C1 segment of cervical spinal cord (tissue), 14 donors: ENCODE measurements at places on chromosomes 12 and 14.
A peak's percentile ranks its signal among the peaks of the same experiment; 100 is the strongest.

GRCh38 chr14:37063467-37064240 is 108.8 kb downstream of the SLC25A21 start:
- no peak for DNase-seq

DNA sequence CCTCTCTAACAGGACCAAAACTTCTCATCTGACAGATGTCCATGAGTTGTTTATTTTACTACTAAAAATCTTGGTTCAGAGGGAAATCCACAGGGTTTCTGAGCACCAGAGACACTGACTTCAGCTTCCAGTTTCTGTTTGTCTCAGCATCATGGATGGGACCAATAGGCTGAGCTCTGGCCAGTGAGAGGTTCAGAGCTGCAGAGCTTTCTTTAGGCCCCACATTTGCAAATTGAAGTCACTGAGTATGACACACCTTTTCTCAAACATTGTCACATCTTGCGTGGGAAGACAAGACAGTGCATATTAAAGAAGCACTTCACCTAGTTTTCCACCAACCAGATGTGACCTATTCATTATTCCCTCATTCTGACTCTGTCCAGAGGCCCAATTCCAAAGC is 45.2 kb downstream of the RDH12 start:
- DNase-seq: no peak

GRCh38 chr14:92362781-92363235 is 39.8 kb downstream of the SLC24A4 start:
- DNase-seq: peak; percentile 71

GRCh38 chr12:112480931-112481330 is 62.2 kb downstream of the PTPN11 start:
- DNase-seq: no peak

- no peak for DNase-seq
Observed at GRCh38 chr14:55838529-55839052, 258.6 kb downstream of the KTN1 start.

DNA sequence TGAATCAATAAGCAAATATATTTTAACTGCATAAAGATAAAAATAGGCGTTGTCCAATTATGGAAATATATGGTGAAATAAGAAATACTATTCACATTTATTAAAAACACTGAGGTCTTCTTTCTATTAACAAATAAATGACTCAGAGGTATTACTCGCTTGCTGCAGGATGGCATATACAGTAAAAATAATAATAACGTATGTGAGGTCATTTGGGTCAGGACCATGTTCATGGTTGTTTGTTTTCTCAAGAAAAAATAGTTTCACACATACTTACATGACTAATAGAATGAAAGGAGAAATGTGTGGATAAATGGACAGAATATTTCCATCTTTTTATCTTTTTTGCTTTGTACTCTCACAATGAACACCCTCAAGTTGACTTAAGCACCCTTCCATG is 46.5 kb upstream of the RTL1 start:
- no peak for DNase-seq

GRCh38 chr12:83128540-83128939 is 441.8 kb downstream of the TMTC2 start:
- no peak for DNase-seq

DNA sequence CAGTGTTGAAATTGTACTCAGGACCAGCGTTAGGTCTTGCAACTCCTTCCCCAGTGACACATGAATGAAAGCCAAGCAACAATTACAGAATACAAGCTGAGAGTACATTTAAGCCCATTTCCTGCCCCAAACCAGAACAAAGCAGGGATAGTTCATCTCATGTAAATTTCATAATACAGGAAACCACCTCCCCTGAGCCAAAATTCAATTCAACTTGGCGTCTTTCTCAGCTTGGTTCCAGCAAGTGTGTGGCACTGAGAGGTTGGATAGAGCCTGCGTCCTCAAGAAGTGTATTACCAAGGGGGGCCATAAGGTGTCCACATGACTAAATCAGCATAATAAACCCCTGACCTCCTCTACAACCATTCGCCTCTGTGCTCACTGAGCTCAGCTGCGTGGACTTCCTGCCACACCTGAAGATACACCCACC is 278.9 kb upstream of the CRY1 start:
- no peak for DNase-seq

DNA sequence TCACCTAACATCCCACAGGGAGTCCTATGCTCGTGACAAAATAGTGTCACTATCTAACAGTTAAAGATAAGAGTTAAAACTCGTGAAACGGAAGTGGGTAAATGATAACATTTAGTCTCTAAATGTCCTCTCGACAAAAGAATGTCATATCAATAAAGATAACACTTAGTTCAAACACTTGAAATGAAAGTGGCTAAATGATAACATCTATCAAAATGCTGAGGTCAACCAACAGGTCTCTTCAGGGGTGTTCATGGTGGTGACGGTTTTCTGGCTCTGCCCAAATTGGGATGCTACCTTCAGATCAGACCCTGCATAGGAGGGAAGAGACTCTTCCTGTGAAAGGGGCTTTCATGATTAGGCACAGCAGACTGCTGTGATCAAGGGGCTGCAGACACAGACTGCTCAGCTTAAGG is 22.1 kb downstream of the IL26 start:
- DNase-seq: no peak

GRCh38 chr14:49408187-49408933 is 177.8 kb downstream of the RPS29 start:
- DNase-seq: no peak

- no peak for DNase-seq
Observed at GRCh38 chr12:123928897-123929296, 43.7 kb downstream of the CCDC92 start.

DNA sequence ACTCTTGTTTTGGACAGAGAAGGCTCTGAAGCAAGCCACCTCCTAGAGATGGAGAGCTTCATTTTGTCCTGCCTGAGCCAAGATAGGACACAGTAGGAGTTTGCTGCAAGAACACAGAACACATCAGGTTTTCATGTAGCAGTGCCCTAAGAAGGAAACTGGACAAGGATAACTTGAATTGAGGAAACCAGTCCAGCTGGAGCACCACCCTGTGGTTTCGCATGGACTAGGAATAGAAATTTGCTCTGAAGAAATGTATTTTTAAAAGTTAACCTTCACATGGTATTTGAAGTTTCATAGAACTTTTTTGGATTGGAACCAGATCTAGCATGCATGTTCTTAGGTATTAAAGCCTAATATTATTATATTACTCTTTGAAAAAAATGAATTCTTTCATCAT is 68.8 kb downstream of the RERG start:
- no peak for DNase-seq

GRCh38 chr12:26374934-26375680 is 179.7 kb downstream of the SSPN start:
- DNase-seq: no peak

GRCh38 chr12:106953352-106954250 is 2.1 kb upstream of the TMEM263 start:
- DNase-seq: no peak

GRCh38 chr14:80313806-80314205 is 102.5 kb upstream of the DIO2 start:
- DNase-seq: no peak

DNA sequence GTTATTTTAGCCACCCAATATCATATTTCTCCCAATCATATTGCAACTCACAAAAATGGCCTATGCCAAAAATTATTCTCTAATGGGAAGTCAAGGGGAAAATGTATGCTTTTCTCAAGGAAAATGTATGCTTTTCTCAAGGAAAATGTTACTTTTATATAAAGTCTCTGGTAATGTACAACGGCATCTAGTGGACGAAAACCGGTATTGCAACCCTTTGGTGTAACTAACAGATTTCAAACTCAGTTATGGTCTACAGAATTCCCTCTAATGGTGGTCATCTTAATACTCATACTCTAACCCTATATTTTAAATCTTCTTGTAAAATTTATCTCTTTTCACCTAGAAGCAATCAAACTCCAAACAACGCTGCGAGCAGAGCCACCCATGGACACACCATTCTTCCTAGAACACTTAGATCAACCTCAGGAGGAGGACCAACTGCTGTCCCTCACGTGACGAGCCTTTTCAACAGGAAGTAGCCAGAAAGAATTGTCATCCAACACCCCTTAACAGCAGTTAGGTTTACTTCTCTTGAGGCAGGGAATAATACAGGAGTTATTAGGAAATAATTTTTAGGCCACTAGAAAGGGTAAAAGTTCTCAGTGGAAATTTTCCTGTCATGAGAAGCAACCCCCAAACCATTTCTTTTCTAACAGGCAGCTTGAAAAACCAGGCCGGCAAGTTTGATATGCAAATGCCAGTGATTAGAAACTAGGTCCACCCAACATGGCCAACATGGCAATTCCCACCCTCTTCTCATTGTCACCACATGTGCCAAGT is 20.1 kb downstream of the APOBEC1 start:
- DNase-seq: no peak

DNA sequence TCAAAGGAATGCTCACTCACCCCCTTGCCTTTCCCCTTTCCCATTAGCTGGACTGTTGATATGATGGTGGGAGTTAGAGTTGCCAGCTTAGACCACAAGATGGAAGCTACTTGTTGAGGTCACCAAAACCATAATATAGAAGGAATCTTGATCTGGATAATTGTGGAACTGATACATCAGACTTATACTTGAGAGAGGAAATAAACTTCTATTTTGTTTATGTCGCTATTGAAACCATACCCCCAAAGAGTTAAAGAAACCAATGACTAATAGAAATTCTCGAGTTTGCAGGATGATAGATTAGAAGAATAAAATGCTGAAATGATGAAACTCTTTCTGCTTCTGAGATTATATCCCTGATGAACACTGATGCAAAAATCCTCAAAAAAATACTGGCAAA is 37.9 kb downstream of the TDG start:
- no peak for DNase-seq

DNA sequence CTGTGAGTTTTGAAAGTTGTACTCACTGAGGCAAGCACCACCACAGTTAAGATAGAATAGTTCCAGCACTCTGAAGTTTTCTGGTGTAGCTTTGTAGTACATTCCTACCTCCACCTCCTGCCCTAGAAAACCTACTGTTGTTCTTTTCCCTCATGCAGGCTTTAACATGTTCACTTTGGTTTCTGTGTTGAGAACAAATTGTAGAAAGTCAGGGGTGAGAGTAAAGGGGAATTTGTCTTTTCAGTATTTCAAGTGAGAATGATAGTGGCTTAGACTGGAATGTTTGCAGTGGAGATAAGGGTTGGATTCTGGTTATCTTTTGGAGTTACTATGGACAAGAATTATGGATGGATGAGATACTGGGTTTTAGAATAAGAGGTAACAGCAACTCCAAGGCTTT is 67.2 kb downstream of the AEBP2 start:
- DNase-seq: no peak

DNA sequence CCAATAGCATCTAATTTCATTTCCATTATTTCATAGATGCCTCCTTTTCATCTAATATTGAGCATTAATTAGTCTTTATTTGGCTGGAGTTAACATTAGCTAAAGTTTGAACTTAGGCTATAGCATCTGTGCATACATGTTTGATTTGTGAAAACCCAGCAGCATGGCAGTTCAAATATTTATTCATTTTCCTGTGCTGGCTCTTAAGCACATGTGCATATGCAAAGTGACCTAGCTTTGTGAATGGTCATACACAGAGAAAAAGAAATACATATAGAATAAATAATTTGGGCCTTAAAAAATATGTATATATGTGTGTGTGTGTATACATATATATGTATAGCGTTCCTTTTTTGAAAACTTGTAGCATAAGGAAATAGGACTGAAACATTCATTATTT is 117.8 kb downstream of the HMGA2 start:
- no peak for DNase-seq

DNA sequence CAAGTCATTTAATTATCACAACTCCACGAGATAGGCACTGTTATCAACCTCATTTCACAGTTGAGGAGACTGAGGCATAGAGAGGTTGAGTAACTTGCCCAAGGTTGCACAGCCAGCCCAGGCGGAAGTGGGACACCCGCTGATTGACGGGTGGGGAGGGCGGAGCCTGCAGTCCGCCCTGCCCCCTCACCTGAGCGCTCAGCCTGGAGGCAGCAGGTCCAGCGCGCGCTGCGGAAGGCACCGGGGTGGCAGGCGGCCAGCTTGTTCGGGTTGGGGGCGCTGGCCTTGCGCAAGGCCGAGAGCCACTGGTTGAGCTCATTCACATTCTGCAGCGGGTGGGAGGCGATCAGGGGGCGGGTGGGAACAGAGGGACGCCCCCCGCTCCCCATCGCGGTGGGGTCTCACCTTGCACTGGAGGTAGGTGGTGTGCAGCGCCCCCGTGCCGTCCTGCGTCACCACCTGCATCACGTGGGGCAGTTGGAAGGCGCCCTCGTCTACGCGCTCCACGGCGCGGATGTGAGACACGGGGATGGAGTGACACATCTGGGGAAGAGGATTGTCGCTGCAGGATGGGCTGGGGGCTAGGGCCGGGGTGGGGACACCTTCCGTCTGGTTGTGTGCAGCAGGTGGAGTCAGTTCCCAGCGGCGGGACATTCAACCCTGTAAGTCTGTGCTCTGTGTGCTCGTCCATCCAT is 31.7 kb downstream of the RASAL1 start:
- no peak for DNase-seq

- no peak for DNase-seq
Observed at GRCh38 chr14:55450539-55450938, 10.1 kb upstream of the TBPL2 start.

GRCh38 chr12:125149160-125150108 is 84.2 kb downstream of the AACS start:
- no peak for DNase-seq

DNA sequence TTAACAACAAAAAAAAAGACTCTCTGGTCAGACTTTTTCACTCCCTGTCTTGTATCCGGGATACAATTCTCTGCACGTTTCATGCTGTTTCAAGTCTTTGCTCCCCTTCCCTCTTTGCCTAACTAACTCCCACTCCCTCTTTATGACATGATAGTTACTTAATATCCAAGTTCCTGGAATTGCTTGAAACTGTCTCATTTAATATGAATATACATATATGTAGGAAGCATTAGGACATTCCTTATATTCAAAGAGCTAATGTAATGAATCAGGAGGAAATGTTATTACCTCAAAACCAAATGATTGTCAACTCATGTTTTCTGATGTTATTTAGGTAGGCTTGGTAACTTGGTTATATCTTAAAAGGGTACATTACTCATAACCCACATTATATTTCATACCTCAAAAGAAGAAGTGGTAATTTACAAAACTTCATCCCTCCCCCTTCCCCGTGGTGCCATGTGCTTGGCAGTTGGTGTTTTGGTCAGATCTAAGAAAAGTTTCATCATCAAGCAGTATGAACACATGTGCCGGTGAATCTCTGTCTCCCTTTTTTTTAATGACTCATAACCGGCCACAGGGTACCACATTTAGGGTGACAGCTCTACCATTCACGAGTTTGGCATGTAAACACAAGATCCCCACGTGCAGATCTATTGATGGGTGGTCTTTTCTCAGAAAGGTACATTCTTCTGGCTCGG is 56.5 kb downstream of the HCAR2 start:
- DNase-seq: no peak

GRCh38 chr12:130945786-130946492 is 7.8 kb upstream of the ADGRD1 start:
- no peak for DNase-seq

DNA sequence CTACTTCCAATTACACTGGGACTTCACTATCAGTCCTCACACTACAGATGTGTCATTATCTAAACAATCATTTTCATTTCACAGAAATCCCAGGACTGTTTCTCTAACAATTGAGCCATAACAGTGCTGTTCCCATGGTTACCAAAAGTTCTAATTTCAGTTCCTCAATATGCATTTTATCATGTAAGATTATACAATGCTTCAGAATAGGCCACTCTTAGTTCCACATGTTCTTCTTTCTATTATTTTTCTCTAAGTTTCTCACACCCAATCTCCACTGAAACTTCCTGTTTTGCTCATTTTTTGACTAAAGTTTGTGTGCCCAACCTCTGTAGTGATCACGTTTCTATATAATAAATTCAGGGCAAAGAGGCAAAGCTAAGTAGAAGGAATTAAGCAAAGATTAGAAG is 185.8 kb downstream of the DUSP6 start:
- no peak for DNase-seq

GRCh38 chr14:53550776-53551175 is 397.7 kb upstream of the DDHD1 start:
- DNase-seq: no peak
